ENCODE measurements at places on chromosomes 7 and 10.

GRCh38 chr7:50685135-50686065 is 97.3 kb downstream of the GRB10 start:
- no peak for DNase-seq

DNA sequence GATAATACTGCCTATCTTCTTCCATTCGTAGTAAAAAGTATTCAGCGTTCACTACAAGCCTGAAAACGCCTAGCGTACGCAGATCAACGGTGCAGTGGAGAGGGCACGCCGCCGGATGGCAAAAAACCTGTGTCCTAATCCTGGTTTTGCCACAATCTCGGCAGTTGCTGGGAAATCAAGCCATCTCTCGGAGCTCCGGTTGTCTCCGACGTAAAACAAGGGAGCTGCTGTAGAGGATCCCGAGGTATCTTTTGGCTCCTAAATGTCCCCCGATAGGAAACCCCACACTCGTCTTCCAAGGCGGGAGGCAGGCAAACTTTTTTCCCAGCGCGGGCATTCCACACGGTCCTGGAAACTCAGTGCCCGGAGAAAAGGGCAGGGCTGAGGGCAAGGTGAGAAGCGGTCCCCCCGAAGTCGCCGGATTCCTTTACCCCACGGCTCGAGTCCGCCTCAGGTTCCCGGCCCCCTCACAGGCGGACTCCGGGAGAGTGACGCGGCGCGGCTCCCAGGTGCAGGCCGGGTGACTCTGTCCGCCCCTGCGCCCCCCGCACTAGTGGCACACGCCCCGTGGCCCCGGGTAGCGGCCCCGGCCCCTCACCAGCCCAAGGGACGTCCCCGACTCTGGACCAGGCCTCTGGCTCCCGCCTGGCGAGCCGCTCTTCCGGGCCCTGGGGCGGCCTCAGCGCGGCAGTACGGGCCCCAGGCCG is 649 bp downstream of the IDE start:
- peak; percentile 59 for DNase-seq

DNA sequence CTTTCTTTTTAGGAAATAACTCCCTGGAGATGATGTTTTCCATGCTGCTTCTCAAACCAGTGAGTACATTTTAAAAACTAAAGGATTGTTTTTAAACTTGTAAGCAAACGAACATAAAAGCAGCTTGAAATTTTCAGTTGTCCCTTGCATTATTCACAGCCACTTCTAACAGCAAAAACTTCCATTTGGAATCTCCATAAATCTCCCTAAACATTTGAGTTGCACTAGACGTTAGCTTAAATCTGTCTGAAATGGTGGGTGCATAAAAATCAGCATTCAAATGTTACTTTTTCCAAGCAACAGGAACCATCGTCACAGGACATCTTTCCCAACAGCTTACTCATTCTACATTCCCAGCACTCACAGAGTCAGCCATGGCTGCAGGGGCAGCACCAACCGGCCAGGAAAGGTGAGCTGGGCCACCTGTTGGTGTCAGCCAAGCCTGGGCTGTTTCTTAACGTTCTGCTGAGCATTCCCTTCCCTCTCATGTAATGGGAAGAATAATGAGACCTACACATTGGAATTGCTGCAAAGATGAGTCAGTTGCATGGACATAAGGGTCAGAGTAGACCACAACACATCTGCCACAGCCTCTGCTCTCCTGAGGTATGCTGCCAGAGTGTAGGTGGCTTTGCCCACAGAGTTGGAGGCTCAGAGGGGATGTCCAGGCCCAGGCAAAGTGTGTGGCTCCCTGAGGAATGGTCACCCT is 163.2 kb downstream of the TNS3 start:
- DNase-seq, result peak; percentile 31

- no peak for DNase-seq
These were observed 23.2 kb downstream of the STEAP1B start for GRCh38 chr7:22476824-22477223.

DNA sequence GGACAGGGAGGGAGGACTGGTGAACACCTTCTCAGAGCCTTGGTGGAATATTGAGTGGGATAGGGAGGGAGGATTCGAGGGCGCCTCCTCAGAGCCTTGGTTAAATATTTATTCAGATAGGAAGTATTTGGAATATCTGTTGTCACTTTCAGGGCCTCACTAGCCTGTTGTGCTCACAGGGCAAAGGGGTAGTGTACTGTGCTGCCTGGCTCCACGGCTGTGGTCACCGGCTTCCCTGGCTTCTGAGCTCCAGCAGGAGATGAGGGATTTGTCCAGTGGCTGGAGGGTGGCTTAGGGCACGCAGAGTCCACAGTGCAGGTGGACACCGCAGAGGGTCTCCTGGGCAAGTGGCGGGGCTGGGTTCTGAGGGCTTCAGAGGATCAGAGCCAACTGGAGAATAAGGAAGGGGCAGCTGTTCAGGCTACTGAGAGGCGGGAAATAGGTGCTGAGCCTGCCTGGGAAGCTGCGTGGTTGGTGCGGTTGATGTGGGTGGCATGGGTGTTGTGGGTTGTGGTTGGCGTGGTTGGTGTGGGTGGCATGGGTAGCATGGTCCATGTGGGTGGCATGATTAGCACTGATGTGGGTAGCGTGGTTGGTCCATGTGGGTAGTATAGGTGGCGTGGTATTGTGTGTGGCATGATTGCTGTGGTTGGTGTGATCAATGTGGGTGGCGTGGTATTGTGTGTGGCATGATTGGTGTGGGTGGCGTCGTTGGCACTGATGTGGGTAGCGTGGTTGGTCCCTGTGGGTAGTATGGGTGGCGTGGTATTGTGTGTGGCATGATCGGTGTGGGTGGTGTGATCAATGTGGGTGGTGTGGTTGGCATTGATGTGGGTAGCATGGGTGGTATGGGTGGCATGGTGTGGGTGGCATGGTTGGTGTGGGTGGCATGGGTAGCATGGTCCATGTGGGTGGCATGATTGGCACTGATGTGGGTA is 16.7 kb downstream of the INPP5A start:
- no peak for DNase-seq

- DNase-seq, result peak; percentile 48
These were observed 1.1 kb downstream of the DENND2A start for GRCh38 chr7:140639366-140640053.

DNA sequence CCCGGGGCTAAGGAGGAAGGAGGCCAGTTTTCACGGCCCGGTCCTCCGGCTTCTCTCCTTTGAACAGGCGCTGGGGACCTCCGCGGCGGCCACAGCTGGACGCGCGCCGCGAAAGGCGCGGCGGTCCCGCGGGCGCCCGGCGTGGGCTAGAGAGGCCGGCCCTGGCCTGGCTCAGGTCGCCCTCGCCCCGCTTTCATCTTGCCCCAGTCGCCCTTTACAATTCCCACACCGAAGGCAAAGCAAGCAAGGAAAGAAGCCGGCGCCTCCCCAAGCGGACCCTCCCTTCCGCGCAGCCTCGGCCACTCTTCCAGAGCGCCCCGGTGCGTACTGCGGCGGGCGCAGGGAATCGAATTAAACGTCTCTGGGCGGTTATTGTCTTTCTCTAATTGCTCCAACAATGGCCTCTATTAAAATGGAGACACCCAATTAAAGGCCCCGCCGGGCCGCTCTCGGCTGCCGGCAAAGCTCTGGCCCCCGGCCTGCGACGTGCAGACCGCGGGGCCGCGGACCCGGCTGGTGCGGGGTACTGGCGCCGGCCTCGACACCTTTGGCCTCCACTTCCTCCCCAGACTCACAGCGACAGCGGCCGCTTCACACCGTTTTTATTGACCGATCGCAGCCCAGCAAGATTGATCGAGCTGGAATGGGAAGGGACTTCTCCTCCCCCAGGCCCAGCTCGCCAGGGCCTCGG is 4.5 kb upstream of the GATA3 start:
- no peak for DNase-seq

DNA sequence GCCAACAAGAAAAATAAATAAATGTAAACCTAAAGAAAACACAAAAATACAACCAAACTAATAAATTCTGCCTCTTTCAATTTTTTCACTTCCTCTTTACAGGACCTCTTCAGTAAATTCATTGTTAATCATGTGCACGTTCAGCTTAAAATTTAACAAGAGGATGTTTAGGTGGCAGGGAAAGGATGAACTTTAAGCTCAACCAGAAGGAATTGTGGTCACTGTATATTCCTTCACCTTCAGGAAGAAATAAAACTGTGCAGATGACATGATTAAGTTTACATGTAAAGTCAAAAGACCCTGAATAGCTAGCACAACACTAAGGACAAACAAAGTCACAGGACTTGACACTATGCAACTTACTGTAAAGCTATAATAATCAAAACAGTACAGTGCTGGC is 33.0 kb downstream of the KIF5B start:
- no peak for DNase-seq

- DNase-seq, result no peak
These were observed 326.4 kb downstream of the PAXIP1 start for GRCh38 chr7:154676422-154677073.

GRCh38 chr7:30466266-30466665 is 12.3 kb downstream of the NOD1 start:
- DNase-seq, result no peak

GRCh38 chr7:157731126-157731525 is 394.3 kb downstream of the DNAJB6 start:
- no peak for DNase-seq

GRCh38 chr10:133608855-133609254 is 17.7 kb downstream of the FRG2B start:
- DNase-seq, result peak; percentile 35
